ENCODE measurements at places on chromosomes 6 and 20.

DNA sequence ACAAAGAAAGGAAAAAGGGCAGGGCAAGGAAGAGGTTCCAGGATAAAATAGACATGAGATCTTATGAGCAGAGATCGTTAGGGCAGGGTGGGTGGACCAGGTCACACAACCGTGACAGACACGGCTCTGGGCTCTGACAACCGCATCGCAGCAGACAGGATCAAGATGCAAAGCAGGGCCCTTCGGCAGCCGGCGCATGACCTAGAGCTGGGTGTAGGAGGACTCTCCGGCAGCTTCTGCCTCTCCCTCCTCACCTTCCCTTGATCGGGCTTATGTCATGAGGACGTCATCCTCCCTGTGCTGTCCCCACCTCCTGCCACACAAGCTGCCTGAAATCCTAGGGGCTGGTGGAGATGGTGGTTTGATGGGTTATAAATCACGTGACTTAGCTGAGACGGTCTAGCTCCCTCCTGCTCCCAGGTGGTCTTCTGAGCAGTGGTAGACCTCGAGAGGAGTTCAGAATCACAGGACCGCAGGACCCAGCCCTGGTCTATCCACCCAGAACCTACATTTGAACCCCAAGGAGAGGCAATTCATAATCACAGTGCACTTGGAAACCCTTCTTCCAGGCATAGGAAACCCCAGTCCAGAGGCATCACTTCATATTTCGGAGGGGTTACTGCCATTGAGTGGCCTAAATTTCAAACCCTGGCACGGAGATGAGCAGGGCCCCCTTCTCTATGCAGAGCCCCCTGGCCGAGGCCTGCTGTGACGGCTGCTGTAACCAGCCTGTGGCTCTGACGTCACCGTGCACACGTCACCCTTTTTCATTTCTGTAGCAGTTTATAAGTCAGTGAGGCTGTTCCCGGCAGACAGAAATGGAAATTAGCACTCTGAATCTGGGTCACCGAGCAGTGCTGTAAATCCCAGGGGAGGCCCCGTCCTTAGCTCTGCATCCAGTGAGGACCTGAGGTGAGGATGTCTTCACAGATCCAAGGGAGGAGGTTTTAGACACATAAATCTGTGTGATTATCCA lies 8.7 kb upstream of the CCR6 start:
- DNase-seq, result no peak

DNA sequence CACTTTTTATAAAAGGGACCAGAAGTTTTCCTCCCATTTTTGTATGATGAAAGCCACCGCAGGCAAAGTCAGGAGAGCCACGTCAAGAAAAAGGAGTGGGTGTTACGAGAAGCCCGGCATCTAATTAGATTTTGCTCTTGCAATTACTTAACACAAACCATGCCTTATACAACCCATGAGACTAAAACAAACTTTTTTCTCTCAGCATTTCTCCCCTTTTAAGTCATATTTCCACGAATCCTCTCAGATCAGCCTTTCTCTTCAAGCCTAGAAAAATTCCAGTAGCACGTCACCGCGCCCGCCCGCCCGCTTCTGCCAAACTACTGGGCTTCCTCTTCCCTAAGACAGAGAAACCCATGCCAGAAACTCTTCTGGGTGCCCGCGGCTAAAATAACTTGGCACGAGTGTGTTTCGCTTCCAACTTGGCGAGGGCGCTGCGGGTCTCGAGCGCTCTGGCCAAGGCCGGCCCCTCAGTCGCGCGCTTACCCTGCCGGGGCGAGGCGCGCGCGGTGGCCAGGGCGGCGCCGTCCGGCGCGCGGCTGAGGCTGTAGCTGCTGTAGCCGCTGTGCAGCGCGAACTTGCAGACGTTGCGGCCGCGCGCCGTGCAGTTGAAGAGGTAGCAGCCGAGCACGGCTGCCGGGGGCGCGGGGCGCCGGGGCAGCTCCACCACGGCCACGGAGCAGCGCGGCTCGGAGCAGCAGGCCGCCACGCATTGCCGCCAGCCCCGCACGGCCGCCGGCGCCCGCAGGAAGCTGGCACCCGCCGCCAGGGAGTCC lies 1.0 kb downstream of the LRP11 start:
- DNase-seq, result peak; percentile 31

- no peak for DNase-seq
These were observed 63.3 kb upstream of the MAP7 start for GRCh38 chr6:136613477-136613876.

DNA sequence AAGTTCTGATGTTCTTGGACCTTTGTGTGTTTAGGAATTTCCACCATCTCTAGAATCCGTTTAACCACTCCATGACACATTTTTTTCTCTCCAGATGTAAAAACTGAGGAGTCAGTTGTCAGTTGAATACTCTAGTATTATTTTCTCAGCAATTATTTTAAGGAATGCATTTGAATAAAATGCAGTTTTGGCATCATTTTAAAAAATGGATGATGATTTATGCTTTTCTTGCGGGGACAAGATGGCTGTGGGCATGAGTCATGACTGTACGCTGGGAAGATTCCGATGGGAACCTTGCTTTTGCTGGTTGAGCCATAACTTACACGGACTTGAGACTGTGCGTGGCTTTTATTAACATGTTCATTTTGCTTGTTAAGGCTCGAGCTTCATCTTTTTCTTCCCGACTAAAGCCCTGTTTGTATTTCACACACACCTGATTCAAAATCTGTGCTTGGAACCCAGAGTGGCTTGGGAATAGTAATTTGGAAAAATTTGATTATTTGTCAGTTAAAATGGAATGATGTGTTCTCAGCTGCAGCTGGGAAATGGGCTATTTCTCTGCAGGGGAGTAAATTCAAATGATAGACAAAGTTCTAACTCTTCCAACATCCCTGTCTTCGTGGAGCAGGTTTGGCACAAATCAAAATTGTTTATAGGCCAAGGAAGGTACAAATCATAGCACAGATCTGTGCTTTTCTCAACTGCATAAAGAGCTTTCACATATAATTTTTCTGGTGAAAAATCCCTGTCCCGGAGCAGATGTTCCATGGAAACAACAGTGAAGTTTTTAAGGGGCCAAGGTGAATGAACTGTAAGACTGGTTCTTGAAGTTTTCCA lies 470.5 kb upstream of the JAG1 start:
- no peak for DNase-seq

GRCh38 chr6:148249679-148250375 lies 92.8 kb upstream of the SASH1 start:
- no peak for DNase-seq
